ENCODE measurements at places on chromosomes 4 and X. TPM values are rescaled to one million over a fixed set of nuclear protein-coding genes. Genes with fewer than 3 reads are reported as not detected.
A peak's percentile ranks its signal among the peaks of the same experiment; 100 is the strongest.

- H3K4me3 ChIP-seq: no peak overlapping the region
- no peaks in the 10 kb centered on the region for H3K36me3 ChIP-seq
- H3K27me3 ChIP-seq: no peaks in the 10 kb centered on the region
- peaks cover 38% of the 10 kb centered on the region for H3K4me1 ChIP-seq
- no peak overlapping the region for H3K27ac ChIP-seq
- no peak for DNase-seq
Observed at GRCh38 chrX:39854772-39855747, 242.7 kb downstream of the BCOR start.

GRCh38 chr4:184064877-184065276 lies 152.8 kb downstream of the ENPP6 start:
- no peak overlapping the region for H3K4me3 ChIP-seq
- H3K27ac ChIP-seq: no peak overlapping the region
- DNase-seq: no peak
- no peaks in the 10 kb centered on the region for H3K36me3 ChIP-seq

- DNase-seq: peak; percentile 58
- H3K4me1 ChIP-seq: peaks cover 10% of the 10 kb centered on the region
- H3K27ac ChIP-seq: no peak overlapping the region
- H3K36me3 ChIP-seq: peaks cover 2% of the 10 kb centered on the region
Observed at GRCh38 chrX:155031657-155032056, 5.0 kb downstream of the FUNDC2 start.

DNA sequence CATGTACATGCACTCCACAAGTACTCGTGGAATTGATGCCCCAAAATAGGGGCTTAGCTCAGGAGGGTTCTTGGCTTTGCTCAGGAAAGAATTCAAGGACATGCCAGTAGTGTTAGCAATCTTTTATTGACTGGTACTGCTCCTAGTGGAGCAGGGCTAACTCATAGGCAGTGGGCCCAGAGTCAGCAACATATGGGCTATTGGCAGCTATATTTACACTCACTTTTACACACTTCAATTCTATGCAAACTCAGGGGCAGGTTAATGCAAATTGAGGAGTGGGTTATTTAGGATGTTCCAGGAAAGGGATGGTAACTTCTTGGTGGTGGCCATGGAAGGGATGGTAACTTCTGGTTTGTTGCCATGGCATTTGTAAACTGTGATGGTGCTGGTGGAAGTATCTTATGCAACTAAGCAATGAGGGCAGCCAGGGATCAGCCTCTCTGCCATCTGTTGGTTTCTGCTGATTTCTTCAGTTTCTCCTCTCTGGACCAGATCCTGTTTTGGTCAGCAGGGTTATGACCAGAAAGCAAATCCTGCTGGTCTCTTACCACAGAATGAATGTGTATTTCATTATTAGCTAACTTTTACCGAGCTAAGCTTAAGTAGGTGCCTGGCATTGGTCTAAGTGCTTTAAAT lies 69.2 kb upstream of the FAT1 start:
- H3K27ac ChIP-seq: no peak overlapping the region
- no peak for DNase-seq
- H3K4me1 ChIP-seq: no peaks in the 10 kb centered on the region
- H3K36me3 ChIP-seq: no peaks in the 10 kb centered on the region
- H3K27me3 ChIP-seq: no peaks in the 10 kb centered on the region
- no peak overlapping the region for H3K4me3 ChIP-seq

DNA sequence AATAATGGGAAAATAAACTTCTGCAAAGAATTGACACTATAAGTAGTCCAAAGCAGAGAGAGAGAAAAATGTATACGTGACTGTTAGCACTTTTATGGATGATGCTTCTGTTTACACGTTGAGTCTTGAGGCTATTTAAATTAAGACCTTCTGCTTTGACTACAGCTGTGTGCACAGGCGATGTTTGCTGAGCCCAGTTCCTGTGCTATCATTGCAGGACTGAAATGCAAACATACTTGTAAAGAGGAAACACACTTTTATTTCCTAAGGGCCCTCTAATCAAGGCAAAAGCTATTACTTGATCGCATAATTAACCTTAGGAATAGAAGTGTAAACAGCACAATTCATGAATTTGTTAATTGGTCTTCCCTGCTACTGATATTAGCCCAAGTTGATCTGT lies 226.9 kb downstream of the FBXW7 start:
- H3K27ac ChIP-seq: no peak overlapping the region
- peaks cover 3% of the 10 kb centered on the region for H3K27me3 ChIP-seq
- no peaks in the 10 kb centered on the region for H3K4me1 ChIP-seq
- DNase-seq: no peak
- no peak overlapping the region for H3K4me3 ChIP-seq
- no peaks in the 10 kb centered on the region for H3K36me3 ChIP-seq

- H3K36me3 ChIP-seq: no peaks in the 10 kb centered on the region
- H3K4me3 ChIP-seq: no peak overlapping the region
- no peak overlapping the region for H3K27ac ChIP-seq
- no peaks in the 10 kb centered on the region for H3K4me1 ChIP-seq
Observed at GRCh38 chrX:153800177-153800722, 5.8 kb downstream of the SSR4 start.

- no peaks in the 10 kb centered on the region for H3K36me3 ChIP-seq
- H3K27me3 ChIP-seq: no peaks in the 10 kb centered on the region
- no peak overlapping the region for H3K27ac ChIP-seq
- no peak overlapping the region for H3K4me3 ChIP-seq
Observed at GRCh38 chr4:6278801-6279197, 9.1 kb downstream of the WFS1 start.

- no peak overlapping the region for H3K27ac ChIP-seq
- no peak for DNase-seq
- H3K27me3 ChIP-seq: no peaks in the 10 kb centered on the region
- H3K4me1 ChIP-seq: no peaks in the 10 kb centered on the region
Observed at GRCh38 chrX:64580605-64581004, 185.4 kb upstream of the MTMR8 start.

DNA sequence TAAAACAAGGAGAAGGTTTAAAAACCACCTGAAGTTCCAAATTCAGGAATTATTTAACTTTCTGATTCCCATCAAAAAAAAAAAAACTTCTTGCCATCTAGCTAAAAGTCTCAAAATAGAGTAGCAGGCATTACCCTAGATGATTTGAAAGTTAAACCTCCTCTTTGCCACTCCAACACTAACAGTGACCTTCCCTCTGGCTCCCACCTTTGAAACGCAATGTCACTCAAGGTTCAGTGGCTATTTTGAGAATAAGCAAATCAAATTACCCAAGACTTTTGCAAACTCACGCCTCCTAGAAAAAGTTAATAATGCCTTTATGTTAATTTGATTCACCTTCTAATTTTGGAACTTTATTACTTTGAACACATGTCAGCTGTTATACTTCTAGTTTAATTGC lies 103.2 kb downstream of the ARHGAP6 start:
- H3K36me3 ChIP-seq: no peaks in the 10 kb centered on the region
- no peak for DNase-seq
- H3K27ac ChIP-seq: peak overlapping the region; percentile 40
- H3K27me3 ChIP-seq: no peaks in the 10 kb centered on the region
- H3K4me3 ChIP-seq: no peak overlapping the region

DNA sequence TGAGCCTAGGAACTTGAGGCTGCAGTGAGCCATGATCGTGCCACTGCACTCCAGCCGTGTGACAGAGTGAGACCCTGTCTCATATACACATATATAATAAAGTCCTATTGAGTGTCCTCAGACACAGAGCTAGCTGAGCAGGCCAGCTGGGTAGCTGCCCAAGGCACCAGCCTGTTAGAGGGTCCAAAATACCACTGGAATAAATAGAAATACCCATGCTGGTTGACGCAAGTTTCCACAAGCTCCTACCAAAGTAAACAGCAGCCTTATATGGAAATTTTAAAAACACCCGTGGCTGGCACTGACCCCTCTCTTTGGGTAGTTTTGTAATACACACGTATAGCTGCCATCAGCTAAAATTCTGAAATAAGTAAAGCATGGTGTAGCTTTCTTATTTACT lies 348.6 kb downstream of the BCOR start:
- no peak overlapping the region for H3K27ac ChIP-seq
- no peak for DNase-seq
- H3K4me1 ChIP-seq: no peaks in the 10 kb centered on the region
- no peaks in the 10 kb centered on the region for H3K27me3 ChIP-seq
- H3K36me3 ChIP-seq: no peaks in the 10 kb centered on the region

DNA sequence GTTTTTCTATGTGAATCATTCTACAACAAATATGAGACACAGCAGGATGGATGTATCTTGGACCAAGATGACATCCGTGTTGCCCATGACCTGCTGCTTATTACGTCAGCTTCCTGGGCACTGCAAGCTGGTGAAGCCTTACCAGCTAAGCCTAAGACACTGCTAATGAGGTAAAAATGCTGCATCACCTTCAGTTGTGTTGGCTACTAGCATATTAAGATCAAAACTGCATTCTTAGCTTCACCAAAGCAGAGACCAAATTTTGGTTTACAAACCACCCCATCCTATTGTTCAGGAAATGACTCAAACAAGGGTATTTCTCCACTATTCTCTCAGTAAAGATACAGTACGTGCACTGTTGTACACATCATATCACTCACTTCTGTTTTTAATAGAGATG lies 50.3 kb downstream of the MAML3 start:
- no peaks in the 10 kb centered on the region for H3K36me3 ChIP-seq
- H3K4me1 ChIP-seq: no peaks in the 10 kb centered on the region
- no peak for DNase-seq
- no peaks in the 10 kb centered on the region for H3K27me3 ChIP-seq

DNA sequence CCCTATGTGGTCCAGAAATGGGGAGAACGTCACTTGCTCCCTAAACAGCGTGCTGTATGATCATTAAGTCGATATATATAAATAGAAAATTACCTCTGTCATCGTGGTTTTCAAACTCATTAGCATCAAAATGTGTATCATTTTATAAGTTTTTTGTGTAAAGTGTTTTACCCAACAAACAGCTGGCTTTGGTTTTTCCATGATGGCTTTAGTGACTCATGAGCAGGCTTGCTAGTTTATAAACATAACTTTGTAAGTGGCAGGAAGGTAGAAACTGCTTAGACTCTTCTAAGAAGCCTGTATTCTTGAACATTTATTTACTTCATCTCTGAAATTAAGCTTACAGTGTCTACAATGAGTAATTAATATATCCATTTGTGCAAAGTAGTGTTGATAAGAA lies 108.4 kb upstream of the DIPK2B start:
- no peak overlapping the region for H3K4me3 ChIP-seq
- no peaks in the 10 kb centered on the region for H3K36me3 ChIP-seq
- no peak overlapping the region for H3K27ac ChIP-seq
- no peak for DNase-seq
- H3K4me1 ChIP-seq: no peaks in the 10 kb centered on the region

- H3K27me3 ChIP-seq: no peaks in the 10 kb centered on the region
- H3K36me3 ChIP-seq: no peaks in the 10 kb centered on the region
- peaks cover 6% of the 10 kb centered on the region for H3K4me1 ChIP-seq
Observed at GRCh38 chrX:130758072-130758471, 144.9 kb downstream of the ENOX2 start.

- H3K27me3 ChIP-seq: no peaks in the 10 kb centered on the region
- H3K27ac ChIP-seq: no peak overlapping the region
- H3K4me3 ChIP-seq: no peak overlapping the region
Observed at GRCh38 chr4:79023799-79024770, 84.8 kb upstream of the PAQR3 start.

DNA sequence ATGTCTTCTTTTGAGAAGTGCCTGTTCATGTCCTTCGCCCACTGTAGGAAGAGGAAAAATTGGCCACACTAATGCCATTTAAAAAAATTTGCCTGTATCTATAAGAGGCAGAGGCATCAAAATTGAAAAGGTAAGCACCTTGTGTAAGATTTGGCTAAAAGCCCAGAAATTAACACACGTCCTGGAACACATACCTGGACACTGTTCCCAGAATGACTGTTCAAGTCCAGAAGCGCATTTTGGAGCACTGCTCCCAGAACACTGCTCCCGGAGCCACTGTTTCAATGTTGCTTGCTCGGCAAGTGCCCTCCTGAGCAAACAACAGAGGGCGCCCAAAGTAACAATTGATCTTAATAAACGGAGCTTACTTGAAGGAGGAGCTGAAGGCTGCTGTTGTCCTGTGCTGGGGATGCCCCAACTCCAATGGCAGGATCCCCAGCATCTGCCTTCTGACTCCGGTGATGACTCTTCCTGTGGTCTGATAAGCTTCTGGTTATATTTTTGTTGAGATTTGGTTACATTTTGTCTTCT lies 1958.6 kb downstream of the C4orf33 start:
- H3K27me3 ChIP-seq: no peaks in the 10 kb centered on the region
- DNase-seq: no peak
- no peak overlapping the region for H3K27ac ChIP-seq
- no peaks in the 10 kb centered on the region for H3K36me3 ChIP-seq

GRCh38 chr4:14196131-14196530 lies 568.6 kb upstream of the BOD1L1 start:
- no peak overlapping the region for H3K4me3 ChIP-seq
- no peaks in the 10 kb centered on the region for H3K27me3 ChIP-seq
- H3K27ac ChIP-seq: no peak overlapping the region
- H3K4me1 ChIP-seq: no peaks in the 10 kb centered on the region
- DNase-seq: peak; percentile 82
- H3K36me3 ChIP-seq: no peaks in the 10 kb centered on the region

- H3K4me1 ChIP-seq: no peaks in the 10 kb centered on the region
- no peaks in the 10 kb centered on the region for H3K27me3 ChIP-seq
- no peak overlapping the region for H3K4me3 ChIP-seq
- DNase-seq: no peak
- no peak overlapping the region for H3K27ac ChIP-seq
Observed at GRCh38 chr4:93659629-93660028, 168.9 kb upstream of the ATOH1 start.

DNA sequence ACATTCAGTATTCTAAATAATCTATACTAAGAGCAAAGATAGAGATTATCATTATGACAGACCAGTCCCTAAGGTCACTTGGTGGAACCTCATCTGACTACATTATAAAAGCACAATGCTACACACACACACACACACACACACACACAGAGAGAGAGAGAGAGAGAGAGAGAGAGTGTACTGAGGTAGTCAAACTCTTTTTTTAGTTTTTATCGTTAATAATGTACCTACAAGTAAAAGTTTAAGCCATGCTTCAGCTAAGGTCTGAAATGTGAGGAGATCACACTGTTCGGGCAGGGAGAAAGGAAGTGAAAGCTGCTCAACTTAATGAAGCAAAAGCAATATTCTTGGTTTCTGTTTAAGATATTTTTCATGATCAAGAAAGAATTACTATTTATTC lies 75.8 kb upstream of the CCDC160 start:
- H3K4me1 ChIP-seq: no peaks in the 10 kb centered on the region
- H3K36me3 ChIP-seq: no peaks in the 10 kb centered on the region
- no peak overlapping the region for H3K4me3 ChIP-seq
- DNase-seq: no peak
- H3K27ac ChIP-seq: no peak overlapping the region

PAGE4 gene
- not detected for total RNA-seq

BBS7 gene
- total RNA-seq: 15.4 TPM

SPANXN4 gene
- total RNA-seq: not detected

SCD5 gene
- total RNA-seq: 4.7 TPM

MAOA gene
- total RNA-seq: 10.3 TPM

IL2 gene
- total RNA-seq: not detected

GYPE gene
- total RNA-seq: not detected

AVPR2 gene
- not detected for total RNA-seq

IRS4 gene
- not detected for total RNA-seq

GLRA3 gene
- total RNA-seq: not detected

DNAAF6 gene
- not detected for total RNA-seq

GPR50 gene
- 0.35 TPM for total RNA-seq

COL4A6 gene
- total RNA-seq: 72.1 TPM

FMR1NB gene
- not detected for total RNA-seq

Data from cardiac muscle cell (in vitro differentiated cells and primary cell).